ENCODE measurements at places on chromosomes 12 and 14.
A peak's percentile ranks its signal among the peaks of the same experiment; 100 is the strongest.

- no peak for DNase-seq
Measured at GRCh38 chr14:70289138-70289537, 70.3 kb downstream of the COX16 start.

DNA sequence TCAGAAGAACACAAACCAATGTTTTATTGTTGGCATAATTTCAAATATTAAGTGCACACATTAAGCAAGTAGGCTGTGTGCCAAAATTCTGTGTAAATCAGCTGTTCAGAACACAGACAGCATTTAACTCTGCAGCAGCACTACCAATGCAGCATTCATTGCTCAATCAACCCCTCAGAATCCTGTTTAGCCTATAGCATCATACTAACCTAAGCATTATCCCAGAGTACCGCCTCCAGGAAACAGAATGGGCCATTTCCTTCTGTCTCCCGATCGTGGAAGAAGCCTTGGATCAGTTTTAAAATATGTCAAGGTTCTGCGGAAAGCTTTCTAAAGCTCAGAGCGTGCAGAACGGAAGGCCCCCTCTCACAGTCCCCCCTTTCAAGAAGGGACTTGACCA is 3.3 kb downstream of the IL26 start:
- peak; percentile 29 for DNase-seq

GRCh38 chr12:14795028-14795448 is 8.2 kb downstream of the WBP11 start:
- no peak for DNase-seq

DNA sequence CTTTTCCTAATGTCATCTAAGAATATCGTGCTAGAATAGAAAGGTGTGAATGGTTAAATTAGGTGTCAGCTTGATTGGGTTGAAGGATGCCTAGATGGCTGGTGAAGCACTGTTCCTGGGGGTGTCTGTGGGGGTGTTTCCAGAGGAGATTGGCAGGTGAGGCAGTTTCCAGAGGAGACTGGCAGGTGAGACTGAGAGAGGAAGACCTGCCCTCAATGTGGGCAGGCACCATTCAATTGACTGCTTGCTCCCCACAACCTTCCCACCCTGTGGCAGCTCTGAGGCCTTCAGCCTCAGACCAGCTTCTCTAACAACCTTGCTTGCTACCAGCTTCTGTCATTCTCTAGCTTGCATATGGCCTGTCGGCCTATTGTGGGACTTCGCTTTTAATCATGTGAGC is 9.2 kb downstream of the RNASE9 start:
- no peak for DNase-seq

- DNase-seq: no peak
Measured at GRCh38 chr12:106134294-106134949, 4.3 kb downstream of the NUAK1 start.

DNA sequence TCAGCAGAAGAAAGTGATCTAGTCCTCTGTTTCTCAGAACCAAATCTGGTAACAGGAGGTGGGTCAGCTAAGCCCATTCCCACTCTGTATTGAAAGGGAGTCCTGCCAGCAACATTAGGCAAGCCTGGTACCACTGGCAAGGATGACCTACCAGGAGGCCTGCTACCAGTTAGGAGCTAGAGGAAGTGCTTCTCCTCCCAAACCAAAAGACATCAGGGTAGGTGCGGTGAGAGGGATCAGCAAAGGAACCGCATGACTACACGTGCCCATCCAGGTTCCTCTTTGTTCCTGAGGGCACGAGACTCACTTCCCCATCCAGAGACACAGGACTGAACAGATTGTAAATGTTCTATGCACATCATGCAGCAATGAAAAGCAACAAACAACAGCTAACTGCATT is 2.8 kb downstream of the KLRC4 start:
- no peak for DNase-seq

DNA sequence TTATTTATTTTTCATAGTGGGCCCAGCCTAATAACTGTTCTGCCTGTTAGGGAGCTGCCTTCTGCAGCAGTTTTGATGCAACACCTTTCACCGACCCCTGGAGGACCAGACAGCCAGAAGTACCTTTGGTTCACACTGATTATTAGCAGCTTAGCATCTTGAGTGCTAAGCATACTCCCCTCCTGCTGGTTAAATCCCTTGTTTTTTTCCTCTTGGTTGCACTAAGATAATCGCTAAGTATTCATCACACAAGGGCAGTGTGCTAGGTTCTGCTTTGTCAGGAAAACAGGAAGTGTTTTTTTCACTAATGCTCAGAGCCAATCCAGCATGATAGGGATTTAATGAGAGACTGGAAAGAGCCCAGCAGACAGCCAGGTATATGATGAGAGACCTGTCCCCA is 437.0 kb downstream of the FUT8 start:
- no peak for DNase-seq

DNA sequence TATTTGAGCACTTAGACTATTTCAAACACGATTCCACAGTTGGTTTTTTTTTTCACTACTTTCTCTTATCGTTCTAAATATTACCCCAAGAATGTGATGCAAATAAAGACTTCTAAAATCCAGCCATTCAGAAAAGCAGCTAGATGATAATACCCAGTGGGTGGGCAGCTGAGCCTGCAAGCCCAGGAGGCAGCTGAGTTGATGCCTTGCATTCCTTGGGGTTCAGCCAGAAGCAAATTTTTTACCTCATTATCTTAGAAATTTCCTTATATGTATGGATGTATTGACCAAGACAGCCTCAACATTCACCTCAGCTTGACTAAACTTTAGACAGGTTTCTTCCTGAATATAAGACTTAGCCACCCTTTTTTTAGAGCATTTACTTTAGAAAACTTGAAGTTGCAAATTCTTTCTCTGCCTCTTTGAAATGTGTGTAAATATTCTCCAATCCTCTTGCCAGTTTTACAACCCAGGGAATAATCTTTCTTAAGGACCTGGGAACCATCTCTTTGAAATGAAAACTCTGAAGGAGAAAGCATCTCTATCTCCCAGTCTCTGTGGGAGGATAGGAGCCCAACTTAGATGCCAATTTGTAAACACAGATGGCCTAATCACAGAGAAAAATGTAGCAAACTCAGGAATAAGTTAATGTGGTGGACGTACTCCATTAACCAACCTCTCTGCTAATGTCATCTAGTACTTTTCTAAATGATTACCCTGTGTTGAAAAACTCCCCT is 52.2 kb upstream of the ANP32D start:
- no peak for DNase-seq

GRCh38 chr14:24390701-24391468 is 7.9 kb upstream of the NYNRIN start:
- DNase-seq: no peak

DNA sequence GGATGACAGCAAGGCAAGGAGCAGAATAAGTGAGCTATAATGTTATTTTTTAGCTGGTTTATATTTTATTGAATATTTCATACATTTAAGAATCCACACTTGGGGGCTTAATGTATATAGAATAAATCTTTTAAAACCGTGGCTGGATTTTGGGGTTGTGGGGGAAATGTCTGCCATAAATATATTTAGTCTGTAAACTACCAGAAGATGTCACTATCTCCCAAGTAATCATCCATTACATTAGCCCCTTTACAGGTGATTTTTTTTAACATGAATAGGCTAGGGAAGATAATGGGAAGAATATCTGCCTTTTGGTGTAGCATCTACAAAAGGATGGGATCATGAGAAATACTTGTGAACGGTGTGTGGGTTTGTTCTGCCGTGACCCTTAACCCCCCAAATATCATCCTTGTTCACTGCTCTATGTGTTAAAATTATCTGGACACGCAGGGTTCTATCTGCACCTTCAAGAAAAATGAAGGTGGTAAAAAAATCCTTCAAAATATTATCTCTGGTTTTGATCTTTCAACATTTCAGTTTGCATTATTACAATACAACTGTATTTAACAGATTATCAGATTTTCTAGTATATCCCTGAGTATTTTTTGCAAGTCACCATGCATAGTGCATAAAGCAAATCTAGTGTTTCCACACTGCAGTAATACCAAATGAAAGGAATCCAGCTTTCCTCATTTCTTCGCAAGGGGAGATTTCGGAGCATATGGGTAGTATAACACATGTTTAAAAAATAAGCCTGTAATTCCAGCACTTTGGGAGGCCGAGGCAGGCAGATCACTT is 8.0 kb upstream of the SLC17A8 start:
- DNase-seq: no peak

- peak; percentile 73 for DNase-seq
Measured at GRCh38 chr14:25006961-25007795, 42.8 kb downstream of the STXBP6 start.

DNA sequence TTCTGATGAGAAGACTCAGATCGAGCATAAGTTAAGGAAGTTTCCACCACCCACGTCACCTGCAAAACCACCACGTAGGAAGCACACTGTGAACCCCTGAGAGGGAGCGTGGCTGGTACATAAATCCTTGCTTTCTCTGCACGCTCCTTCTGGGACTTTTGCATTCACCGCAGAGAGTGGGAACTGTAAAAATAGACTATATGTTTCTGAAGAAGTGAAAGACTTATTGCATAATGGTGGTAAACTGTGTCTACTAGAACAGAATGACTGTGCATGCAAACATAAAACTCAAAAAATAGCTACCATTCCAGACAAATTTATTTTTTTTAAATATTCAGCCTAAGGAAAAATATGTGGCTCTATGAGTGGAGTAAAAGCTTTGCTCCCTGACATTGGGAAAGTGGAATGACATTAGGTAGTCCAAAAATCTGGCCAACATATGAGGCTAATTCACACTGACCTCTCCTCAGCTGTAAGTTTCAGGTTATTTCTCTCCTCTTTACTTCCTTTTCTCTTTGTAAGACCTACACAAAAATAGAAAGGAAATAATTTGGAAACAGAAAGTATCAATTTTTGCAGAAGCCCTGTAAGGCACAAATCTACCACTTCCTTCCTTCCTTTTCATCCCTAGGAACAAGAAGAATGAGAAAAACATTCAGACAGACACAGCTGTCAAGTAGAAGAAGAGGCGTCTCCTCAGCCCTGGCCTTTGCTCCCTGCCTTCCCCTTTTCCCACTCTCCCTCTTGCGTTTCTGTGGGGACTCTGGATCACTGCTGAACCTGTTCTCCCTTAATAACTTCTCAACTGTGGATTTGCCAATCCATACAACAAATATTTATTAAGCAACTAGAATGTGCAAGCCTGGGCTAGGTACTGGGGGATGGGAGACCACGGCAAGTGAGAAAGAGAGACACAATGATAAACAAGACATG is 264.3 kb upstream of the FOXN3 start:
- DNase-seq: no peak

DNA sequence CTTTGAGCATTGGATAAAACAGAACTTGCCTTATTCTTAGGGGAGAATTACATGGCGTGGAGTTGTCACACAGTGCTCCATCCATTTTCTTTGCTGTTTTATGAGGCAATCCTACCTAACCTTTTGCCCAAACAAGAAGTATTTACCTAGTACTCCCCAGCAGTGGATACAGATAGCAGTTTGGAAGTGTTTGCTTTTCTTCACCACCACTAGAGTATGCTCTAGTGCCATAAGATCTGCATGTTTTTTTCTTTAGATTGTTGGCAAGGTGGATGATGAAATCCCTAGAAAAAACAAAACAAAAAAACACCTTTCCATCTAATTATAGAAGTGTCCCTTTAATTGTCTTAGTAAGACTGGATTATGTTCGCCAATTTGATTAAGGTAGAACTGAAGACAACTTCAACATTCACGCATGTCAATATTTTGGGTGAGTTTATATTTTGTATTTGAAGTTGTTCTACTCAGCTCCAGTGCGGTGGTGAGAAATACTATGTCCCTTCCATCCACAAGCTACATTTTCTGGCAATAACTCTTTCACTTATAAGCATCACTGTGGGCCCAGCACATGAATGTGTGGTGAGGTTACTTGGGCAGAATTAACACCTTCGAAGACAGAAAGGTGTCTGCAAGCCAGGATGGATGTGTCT is 23.6 kb upstream of the TMEM260 start:
- DNase-seq: no peak

GRCh38 chr12:46197883-46198282 is 71.0 kb downstream of the SLC38A1 start:
- DNase-seq: no peak

DNA sequence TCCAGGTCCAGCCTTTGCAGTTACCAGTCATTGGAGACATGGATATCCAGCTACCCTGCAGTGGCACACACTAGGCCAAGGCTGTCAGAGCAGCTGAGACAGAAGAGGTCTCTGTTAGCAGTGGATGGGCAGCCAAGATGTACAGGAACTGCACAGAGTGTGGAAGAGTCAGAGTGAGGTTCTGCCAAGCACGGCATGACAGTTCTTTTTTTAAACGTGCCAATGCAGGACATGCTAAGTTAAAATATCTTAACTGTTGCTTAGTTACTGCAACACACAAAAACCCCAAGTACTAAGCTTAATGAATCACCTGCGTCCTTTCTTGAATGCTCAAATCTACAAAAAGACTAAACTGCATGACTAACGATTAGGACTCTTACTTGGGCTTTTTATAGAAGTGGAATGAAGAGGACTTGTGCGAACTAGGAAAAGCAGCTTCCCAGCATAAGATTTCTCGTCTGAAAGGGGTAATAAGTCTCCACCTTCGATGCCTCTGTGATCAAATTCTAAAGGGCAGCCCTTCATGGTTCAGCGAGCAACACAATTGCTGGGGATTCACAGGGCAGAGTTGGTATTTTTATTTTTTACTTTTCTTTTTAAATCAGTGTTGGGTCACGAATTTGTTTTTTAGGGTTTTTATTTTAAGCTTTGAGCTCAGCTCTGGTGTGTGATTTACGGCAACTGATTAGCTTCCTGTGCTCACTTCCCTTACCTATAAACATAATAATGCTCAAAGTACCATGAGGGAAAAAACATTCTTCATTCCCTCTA is 20.6 kb downstream of the MAPK1IP1L start:
- peak; percentile 66 for DNase-seq

- DNase-seq: no peak
Measured at GRCh38 chr14:100888789-100889315, 14.7 kb downstream of the RTL1 start.

DNA sequence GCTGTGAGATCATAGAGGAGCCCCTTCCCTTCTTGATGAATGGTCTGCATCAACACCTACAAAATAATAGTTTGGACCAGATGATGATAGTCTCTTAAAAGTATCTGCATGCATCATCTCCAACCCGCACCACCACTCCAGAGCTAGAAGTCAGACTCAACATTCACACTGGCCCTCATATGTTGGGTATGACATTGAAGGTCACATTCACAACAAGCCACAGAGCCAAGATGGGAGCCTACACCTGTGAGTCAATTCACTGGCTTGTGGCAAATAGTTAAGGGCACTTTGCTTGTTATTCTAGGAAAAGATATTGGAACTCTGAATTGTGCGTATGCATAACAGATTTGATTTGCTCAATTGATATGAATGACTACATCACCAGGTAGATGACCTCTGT is 1197.9 kb downstream of the VRK1 start:
- no peak for DNase-seq

DNA sequence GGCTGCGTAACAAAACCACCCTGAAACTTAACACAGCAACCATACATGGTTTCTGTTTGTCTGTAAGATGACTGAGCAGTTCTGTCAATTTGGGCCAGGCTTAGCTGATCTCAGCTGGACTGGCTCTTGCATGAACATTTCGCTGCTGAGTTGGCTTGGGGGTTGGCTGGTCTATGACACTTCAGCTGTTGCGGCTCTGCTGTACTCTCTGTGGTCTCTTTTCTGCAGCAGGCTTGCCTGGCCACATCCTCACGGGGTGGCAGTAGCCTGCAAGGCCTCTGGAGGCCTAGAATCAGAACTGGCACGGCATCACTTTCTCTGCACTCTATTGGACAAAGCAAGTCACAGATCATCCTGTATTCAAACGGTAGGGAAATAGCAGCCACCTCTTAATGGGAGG is 216.2 kb downstream of the BCL11B start:
- DNase-seq: no peak
